ENCODE measurements at places on chromosomes 2 and 18. TPM values are rescaled to one million over a fixed set of nuclear protein-coding genes. Genes with fewer than 3 reads are reported as not detected.
A peak's percentile ranks its signal among the peaks of the same experiment; 100 is the strongest.

The EN1 gene
- not detected for total RNA-seq

The GRB14 gene
- 6.9 TPM for total RNA-seq

The REG1B gene
- not detected for total RNA-seq

The TMEM169 gene
- 1.9 TPM for total RNA-seq

The GPR45 gene
- total RNA-seq = not detected

The IL36G gene
- not detected for total RNA-seq

The CAVIN2 gene
- total RNA-seq = 86.2 TPM

The CCDC141 gene
- 8.1 TPM for total RNA-seq

The OBSL1 gene
- total RNA-seq = 200 TPM

The IL37 gene
- total RNA-seq = not detected

The MFSD2B gene
- not detected for total RNA-seq

GRCh38 chr18:40529478-40529877 lies 1425.6 kb upstream of the PIK3C3 start:
- DNase-seq = no peak

DNA sequence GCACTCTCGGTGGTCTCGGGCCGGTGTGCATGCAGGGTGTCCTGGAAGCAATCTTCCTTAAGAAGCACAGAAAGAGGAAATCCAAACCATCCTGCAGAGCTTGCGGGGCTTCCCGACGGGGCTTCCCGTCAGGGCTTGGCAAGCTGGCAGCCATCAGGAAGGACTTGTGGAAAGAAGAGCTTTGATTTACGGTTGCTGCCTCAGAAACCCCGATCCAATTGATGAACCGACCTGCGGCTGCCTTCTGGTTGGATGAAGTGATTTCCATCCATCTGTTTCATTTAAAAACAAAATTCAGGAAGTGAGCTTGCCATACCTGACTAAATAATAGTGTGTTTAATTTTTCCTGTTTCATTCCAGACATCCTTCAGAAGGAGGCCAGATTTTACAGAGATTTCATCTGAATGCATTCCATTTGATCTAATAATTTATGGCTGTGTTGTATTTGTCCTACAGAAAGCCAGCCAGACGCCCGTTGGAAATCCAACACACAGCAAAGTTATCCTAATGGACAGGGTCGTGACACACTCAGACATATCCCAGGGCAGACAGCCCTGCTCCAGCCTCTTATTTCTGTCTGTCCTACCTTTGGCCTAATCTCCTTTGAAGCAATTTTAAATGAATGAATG lies 141.3 kb downstream of the SEPTIN10 start:
- no peak for DNase-seq

- no peak for DNase-seq
These were observed 95.3 kb upstream of the BZW1 start for GRCh38 chr2:200716386-200716785.

DNA sequence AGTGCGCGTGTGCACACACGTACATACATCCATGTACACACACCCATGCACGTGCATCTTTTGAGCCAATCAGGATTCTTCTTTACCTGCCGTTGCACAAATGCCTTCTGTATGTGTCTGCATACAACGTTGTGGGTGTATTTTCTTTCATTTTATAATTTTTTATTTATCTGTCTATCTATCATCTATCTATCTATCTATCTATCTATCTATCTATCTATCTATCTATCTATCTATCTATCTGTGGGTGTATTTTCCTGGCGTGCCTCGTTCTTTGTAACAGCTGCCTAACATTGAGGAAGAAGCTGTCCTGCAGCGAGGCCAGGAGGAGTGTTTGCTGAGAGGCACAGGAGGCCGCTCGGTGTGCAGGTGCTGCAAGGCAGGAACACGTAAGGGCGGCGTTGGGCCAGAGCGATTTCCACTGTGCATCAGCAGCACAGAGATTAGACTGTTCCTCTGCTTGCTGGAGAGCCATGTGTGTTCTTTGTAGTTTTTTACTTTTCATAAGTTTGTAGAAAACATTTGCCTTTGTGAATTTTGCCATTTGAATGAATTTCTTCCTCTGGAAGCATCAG lies 84.4 kb downstream of the DGKD start:
- no peak for DNase-seq

GRCh38 chr2:10475811-10476660 lies 27.9 kb upstream of the ODC1 start:
- no peak for DNase-seq

GRCh38 chr2:158266111-158266510 lies 164.4 kb downstream of the UPP2 start:
- no peak for DNase-seq

- DNase-seq = no peak
These were observed 10.1 kb upstream of the STK17B start for GRCh38 chr2:196181484-196181883.

DNA sequence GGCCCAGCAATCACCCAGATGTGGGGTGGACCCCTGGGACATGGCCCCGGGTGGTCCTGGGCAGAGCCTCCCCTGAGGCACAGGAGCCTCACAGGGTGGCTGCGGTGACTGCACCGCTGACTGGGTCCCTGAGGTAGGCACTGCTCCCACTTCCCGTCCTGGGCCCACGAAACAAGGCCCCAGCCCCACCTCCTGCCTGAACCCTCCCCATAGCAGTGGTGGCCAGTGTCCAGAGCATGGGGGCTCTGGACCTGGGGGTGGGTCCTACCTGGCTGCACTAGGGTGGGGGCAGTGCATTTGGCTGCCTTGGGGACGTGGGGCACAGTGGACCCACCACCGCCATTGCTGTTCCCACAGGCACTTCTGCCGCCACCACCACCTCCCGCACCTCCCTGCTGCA lies 39.4 kb downstream of the TDRD15 start:
- no peak for DNase-seq

DNA sequence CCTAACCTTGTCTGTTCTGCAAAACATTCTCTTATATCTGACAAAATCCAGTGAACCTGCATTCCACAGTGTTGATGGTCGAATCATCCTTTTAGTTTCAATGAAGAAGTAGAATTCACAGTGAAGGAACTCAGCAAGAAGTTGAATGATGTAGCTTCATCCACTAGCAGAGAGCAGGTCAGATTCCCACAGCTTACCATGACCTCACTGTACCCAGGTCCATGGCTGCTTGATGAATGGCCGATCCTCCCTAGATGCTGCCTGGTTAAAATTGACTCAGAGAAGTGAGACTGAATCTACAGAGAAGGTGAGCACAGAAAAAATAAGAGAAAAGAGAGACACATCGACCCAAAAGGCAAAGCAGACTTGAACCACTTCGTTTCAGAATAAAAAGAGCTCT lies 906.0 kb upstream of the CHAC2 start:
- DNase-seq = no peak

DNA sequence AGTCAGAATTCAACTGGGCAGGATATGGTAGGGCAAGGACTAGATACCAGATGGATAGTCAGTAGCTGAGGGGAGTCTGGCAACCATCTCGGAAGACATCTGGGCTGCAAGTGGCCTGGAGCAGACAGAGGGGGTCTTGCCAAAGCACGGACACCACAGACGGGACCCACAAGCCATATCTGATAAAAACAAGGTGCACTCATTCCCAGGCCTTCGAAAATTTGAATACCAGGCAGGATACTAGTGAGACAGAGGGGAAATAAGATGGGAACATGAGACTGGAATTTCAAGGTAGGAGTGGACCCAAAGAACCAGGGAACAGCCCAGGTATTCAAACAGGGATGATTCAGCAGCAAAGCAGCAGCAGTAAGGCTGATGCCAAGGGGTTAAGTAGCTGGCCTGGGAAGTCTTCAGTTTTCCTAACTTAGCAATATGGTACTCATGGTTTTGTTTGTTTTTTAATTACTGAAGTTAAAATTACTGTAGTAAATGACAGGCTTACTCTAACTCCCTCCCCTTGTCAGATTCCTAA lies 144.9 kb upstream of the NCKAP5 start:
- DNase-seq = no peak

DNA sequence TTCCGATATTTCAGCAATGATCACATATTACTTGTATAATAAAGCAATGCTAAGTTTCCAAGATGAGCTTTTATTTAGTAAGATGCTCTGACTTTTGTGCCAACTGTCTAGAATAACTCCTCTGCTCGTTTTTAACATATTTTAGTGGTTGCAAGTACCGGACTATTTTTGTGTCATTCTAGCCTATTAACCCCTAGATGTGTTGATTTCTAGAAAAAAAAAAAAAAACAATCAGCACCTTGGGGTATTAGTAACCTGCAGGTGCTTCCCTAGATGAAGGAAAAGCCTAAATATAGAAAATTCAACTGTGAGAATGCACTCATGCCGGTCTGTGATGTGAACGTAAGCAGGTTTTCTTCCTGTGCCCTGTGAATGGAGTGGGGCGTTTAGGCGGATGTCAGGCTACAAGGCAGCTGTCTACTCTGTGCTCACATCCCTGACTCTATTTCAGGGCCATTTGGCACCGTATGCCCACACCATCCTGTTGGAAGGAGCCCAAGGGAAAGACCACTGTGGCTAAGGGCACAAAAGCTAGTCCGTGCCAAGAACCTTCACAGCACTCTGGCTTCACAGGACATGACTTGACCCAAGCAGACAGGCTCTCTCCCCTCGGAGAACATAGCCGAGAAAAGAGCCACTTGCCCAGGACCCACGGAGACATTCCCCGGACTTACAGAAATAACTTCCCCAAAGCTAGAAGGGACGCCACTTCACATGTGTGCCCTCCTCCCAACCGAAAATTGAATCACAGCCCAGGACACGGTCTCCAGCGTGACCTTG lies 60.9 kb upstream of the AGAP1 start:
- peak; percentile 84 for DNase-seq

GRCh38 chr18:24378598-24378997 lies 19.0 kb downstream of the OSBPL1A start:
- DNase-seq = no peak
